ENCODE measurements at places on chromosomes 5 and 9. TPM values are rescaled to one million over a fixed set of nuclear protein-coding genes. Genes with fewer than 3 reads are reported as not detected.

Gene TNIP1
- 80.3 TPM for polyA plus RNA-seq

Gene TNFSF8
- polyA plus RNA-seq = 0.54 TPM

Gene EIF4EBP3
- polyA plus RNA-seq = 37.5 TPM

Gene TMC1
- not detected for polyA plus RNA-seq

Gene HOMER1
- 1.2 TPM for polyA plus RNA-seq

Gene XRCC4
- polyA plus RNA-seq = 19.0 TPM

Gene CFAP157
- not detected for polyA plus RNA-seq

Gene SURF6
- polyA plus RNA-seq = 15.7 TPM

Gene PDLIM4
- 23.3 TPM for polyA plus RNA-seq

DNA sequence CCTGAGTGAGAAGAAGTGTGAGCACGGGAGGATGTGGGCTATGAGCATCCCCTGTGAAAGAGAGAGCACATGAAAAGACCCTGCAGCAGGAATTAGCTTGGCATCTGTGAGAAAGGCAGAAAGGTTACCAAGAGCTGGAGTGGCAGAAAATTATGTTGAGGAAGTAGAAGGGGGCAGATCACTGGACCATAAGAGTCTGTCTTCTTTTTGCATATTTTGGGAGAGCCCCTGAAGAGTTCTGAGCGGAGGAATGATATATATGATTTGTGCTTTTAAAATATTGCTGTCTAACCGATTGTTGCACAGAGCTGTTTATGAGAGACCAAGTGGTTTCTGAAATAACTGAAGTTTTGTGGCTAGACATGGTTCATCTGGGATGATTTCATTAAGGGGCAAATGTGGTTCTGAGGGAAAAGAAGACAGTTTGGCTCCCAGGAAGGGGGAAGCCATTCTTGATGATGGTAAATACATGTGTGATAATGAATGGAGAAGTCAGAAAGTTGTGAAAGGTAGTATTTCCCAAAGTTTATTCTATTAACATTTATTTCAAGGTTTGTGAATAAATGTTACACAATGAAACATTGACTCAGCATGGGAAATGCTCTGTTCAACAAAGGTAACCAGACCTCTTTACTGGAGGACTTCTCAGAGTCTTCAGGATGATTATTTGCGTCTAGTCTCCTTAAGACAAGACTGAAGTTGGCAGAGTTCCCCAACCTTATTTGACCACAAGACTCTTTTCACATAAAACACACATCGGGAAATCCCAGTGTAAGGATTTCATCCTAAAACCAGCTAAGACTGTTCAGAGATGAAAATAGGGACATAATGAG, 31.5 kb upstream of the ADRB2 start:
- DNase-seq = no peak
- no peak overlapping the region for H3K27ac ChIP-seq
- no peaks in the 10 kb centered on the region for H3K27me3 ChIP-seq
- no peaks in the 10 kb centered on the region for H3K36me3 ChIP-seq
- H3K4me3 ChIP-seq = no peak overlapping the region

GRCh38 chr5:67245259-67245846, 48.8 kb upstream of the CD180 start:
- DNase-seq = no peak
- H3K4me3 ChIP-seq = no peak overlapping the region
- no peaks in the 10 kb centered on the region for H3K27me3 ChIP-seq
- no peak overlapping the region for H3K27ac ChIP-seq
- no peaks in the 10 kb centered on the region for H3K4me1 ChIP-seq

- H3K27me3 ChIP-seq = peaks cover 1% of the 10 kb centered on the region
- H3K4me3 ChIP-seq = no peak overlapping the region
- H3K27ac ChIP-seq = no peak overlapping the region
- H3K36me3 ChIP-seq = peaks cover 16% of the 10 kb centered on the region
Measured at GRCh38 chr5:179825655-179826182, 5.0 kb downstream of the SQSTM1 start.

- H3K36me3 ChIP-seq = no peaks in the 10 kb centered on the region
- H3K4me1 ChIP-seq = no peaks in the 10 kb centered on the region
- DNase-seq = peak; percentile 81
- no peak overlapping the region for H3K27ac ChIP-seq
Measured at GRCh38 chr9:129318121-129319075, 140.3 kb upstream of the IER5L start.

GRCh38 chr9:1173211-1173610, 123.1 kb downstream of the DMRT2 start:
- no peaks in the 10 kb centered on the region for H3K36me3 ChIP-seq
- no peak for DNase-seq

- H3K4me1 ChIP-seq = no peaks in the 10 kb centered on the region
- no peaks in the 10 kb centered on the region for H3K27me3 ChIP-seq
- H3K27ac ChIP-seq = no peak overlapping the region
- no peak for DNase-seq
Measured at GRCh38 chr5:23089286-23089685, 236.1 kb upstream of the CDH12 start.

DNA sequence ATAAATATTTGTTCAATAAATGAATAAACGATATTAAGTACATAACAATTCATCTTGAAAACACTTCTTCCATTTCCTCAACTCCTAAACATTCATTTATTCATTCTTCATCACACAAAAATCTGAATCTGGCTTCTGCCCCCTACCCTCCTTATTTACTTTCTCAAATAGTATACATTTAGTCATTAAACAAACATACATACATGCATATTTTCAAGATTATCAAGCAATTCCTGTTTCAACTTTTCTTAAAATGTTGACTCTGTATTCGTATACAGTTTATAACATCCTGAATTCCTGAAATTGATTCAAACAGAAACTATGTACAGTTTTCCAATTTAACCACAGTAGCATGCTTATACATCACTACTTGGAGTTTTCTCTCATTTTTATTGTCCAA, 129.0 kb downstream of the MUSK start:
- H3K36me3 ChIP-seq = no peaks in the 10 kb centered on the region
- no peaks in the 10 kb centered on the region for H3K27me3 ChIP-seq
- H3K27ac ChIP-seq = no peak overlapping the region
- no peak overlapping the region for H3K4me3 ChIP-seq

GRCh38 chr5:56585461-56585860, 229.9 kb upstream of the MAP3K1 start:
- H3K27ac ChIP-seq = no peak overlapping the region
- H3K27me3 ChIP-seq = no peaks in the 10 kb centered on the region
- DNase-seq = no peak
- no peak overlapping the region for H3K4me3 ChIP-seq

- H3K27me3 ChIP-seq = no peaks in the 10 kb centered on the region
- no peak overlapping the region for H3K27ac ChIP-seq
- no peaks in the 10 kb centered on the region for H3K4me1 ChIP-seq
- H3K4me3 ChIP-seq = no peak overlapping the region
Measured at GRCh38 chr5:117682416-117682815, 1107.8 kb upstream of the SEMA6A start.

- DNase-seq = no peak
- H3K4me1 ChIP-seq = no peaks in the 10 kb centered on the region
- H3K36me3 ChIP-seq = no peaks in the 10 kb centered on the region
- H3K27me3 ChIP-seq = no peaks in the 10 kb centered on the region
Measured at GRCh38 chr5:61768692-61769281, 436.7 kb downstream of the ZSWIM6 start.

GRCh38 chr9:126642010-126642744, 28.4 kb downstream of the LMX1B start:
- H3K4me3 ChIP-seq = no peak overlapping the region
- no peak for DNase-seq
- no peak overlapping the region for H3K27ac ChIP-seq
- no peaks in the 10 kb centered on the region for H3K4me1 ChIP-seq
- H3K27me3 ChIP-seq = no peaks in the 10 kb centered on the region
- H3K36me3 ChIP-seq = no peaks in the 10 kb centered on the region

- H3K27ac ChIP-seq = no peak overlapping the region
- H3K4me1 ChIP-seq = peaks cover 10% of the 10 kb centered on the region
- H3K36me3 ChIP-seq = no peaks in the 10 kb centered on the region
- no peaks in the 10 kb centered on the region for H3K27me3 ChIP-seq
- no peak for DNase-seq
Measured at GRCh38 chr5:146699138-146699537, 179.4 kb downstream of the PPP2R2B start.

DNA sequence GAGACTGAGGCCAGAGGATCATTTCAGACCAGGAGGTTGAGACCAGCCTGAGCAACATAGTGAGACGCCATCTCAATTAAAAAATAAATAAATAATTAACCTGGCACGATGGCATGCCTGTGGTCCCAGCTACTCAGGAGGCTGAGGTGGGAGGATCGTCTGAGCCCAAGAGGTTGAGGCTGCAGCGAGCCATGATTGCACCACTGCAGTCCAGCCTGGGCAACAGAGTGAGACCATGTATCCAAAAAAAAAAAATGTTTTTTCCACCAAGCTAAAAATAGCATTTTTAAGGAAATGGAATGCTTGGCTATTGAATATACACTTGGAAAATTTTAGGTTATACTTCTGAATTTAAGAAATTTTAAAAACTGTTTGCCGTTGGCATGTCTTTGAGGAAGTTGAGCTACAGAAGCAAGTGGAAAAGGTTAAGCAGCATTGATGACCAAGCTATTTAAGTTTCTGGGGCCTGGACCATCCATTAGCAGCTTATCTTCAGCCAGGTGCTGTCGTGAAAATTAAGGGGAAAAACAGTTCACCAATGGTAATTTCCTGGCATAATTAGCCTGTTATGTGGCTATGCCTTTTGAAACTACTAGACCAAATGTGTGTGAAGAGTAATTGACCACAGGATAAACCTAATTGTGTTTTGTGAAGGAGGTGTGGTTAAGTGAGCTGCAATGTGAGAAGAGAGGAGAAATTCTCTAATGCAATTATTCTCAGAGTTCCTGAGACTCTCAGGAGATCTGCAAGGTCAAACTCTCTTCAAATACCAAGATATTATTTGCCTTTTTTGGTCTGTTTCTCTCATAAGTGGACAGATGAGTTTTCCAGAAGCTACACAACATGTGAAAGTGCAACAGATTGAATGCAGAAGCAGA, 21.0 kb downstream of the F2R start:
- no peak overlapping the region for H3K27ac ChIP-seq
- no peak overlapping the region for H3K4me3 ChIP-seq
- no peaks in the 10 kb centered on the region for H3K36me3 ChIP-seq
- no peaks in the 10 kb centered on the region for H3K27me3 ChIP-seq
- no peak for DNase-seq

- no peaks in the 10 kb centered on the region for H3K4me1 ChIP-seq
- no peaks in the 10 kb centered on the region for H3K36me3 ChIP-seq
- peak overlapping the region; percentile 18 for H3K4me3 ChIP-seq
- H3K27ac ChIP-seq = no peak overlapping the region
Measured at GRCh38 chr5:138467711-138468132, 2.4 kb downstream of the EGR1 start.

DNA sequence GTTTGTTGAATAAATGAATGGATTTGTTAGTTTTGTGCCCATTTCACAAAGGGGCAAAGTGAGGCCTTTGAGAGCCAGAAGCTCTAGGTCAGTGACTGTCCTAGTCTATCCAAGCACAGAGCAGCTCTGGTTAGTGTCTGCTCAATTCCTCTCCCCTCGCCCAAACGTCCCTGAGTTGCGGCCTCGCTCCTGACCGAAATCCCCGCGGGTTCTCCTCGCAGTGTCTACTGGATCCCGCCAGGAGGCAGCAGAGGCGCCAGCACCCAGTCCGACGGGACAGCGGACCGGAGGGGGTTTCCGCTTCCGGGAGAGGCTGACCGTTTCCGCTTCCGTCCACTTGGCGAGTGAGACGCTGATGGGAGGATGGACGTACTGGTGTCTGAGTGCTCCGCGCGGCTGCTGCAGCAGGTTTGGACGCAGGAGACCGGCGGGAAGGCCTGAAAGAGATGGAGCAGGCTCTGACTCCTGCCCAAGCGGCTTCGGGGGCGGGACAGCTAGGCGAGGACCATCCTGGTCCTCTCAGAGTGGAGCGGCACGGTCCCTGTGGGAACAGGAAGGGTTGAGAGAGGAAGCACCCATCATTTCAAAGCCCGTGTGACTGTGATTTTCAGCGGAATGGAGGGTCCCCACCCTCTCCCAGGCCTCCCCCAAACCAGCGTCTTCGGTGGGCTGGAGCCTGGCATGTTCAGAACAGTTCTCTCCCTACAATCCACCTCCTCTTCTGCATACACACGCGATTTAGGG, at the start of gene RARS1:
Gene RARS1, plus strand, starts transcription at position 336 of the 744 bp plus-strand sequence. Its CDS starts 28 bp downstream, at position 364.
- no peaks in the 10 kb centered on the region for H3K4me1 ChIP-seq
- no peaks in the 10 kb centered on the region for H3K27me3 ChIP-seq
- H3K36me3 ChIP-seq = peaks cover 4% of the 10 kb centered on the region
- peak within 1 kb of the TSS; percentile 47 for H3K27ac ChIP-seq

- H3K4me1 ChIP-seq = peaks cover 5% of the 10 kb centered on the region
- no peak for DNase-seq
- no peak overlapping the region for H3K4me3 ChIP-seq
- H3K27ac ChIP-seq = no peak overlapping the region
Measured at GRCh38 chr5:119385536-119386128, 29.8 kb downstream of the TNFAIP8 start.

- H3K4me1 ChIP-seq = no peaks in the 10 kb centered on the region
- DNase-seq = no peak
- no peaks in the 10 kb centered on the region for H3K27me3 ChIP-seq
- H3K27ac ChIP-seq = no peak overlapping the region
- no peaks in the 10 kb centered on the region for H3K36me3 ChIP-seq
- H3K4me3 ChIP-seq = no peak overlapping the region
Measured at GRCh38 chr5:144422018-144422727, 251.5 kb downstream of the KCTD16 start.

GRCh38 chr5:44387921-44388320, 1.3 kb downstream of the FGF10 start:
- H3K27me3 ChIP-seq = peaks cover 1% of the 10 kb centered on the region
- H3K4me3 ChIP-seq = peak overlapping the region; percentile 7
- H3K36me3 ChIP-seq = no peaks in the 10 kb centered on the region
- H3K27ac ChIP-seq = no peak overlapping the region
- no peaks in the 10 kb centered on the region for H3K4me1 ChIP-seq

GRCh38 chr5:59575648-59576445, 317.7 kb downstream of the PDE4D start:
- H3K4me1 ChIP-seq = no peaks in the 10 kb centered on the region
- H3K36me3 ChIP-seq = no peaks in the 10 kb centered on the region
- H3K27ac ChIP-seq = no peak overlapping the region
- no peaks in the 10 kb centered on the region for H3K27me3 ChIP-seq
- H3K4me3 ChIP-seq = no peak overlapping the region
- no peak for DNase-seq

DNA sequence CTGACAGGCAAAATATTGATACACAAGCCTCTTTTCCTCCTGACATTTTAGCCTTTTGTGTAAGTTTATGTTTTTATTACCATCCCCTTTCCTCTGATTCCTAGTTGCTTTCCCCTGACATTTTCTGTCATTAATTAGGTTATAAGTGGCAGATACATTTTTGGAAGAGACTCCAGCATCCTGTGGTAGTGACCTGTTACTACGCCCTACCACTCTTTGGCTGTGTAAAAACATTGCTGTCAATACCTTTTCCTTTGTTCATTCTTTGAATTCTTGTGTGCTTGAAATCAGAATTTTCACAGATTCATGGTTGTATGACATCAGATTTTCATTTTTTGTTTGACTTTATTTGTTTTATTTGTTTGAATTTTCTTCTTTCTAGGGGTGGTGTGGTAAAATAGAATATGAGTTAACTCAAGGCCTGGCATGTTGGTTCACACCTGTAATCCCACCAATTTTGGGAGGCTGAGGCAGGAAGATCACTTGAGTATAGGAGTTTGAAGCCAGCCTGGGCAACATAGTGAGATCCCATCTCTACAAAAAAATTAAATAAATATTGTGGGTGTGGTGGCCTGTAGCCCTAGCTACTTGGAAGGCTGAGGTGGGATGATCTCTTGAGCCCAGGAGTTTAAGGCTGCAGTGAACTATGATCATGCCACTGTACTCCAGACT, 43.4 kb downstream of the UBE2R2 start:
- no peak overlapping the region for H3K4me3 ChIP-seq
- no peaks in the 10 kb centered on the region for H3K4me1 ChIP-seq
- peaks cover 1% of the 10 kb centered on the region for H3K36me3 ChIP-seq

Measured in aorta (tissue), 5 donors.